Central memory CD8-positive, alpha-beta T cell (primary cell): ENCODE measurements at places on chromosomes 13 and 19.

DNA sequence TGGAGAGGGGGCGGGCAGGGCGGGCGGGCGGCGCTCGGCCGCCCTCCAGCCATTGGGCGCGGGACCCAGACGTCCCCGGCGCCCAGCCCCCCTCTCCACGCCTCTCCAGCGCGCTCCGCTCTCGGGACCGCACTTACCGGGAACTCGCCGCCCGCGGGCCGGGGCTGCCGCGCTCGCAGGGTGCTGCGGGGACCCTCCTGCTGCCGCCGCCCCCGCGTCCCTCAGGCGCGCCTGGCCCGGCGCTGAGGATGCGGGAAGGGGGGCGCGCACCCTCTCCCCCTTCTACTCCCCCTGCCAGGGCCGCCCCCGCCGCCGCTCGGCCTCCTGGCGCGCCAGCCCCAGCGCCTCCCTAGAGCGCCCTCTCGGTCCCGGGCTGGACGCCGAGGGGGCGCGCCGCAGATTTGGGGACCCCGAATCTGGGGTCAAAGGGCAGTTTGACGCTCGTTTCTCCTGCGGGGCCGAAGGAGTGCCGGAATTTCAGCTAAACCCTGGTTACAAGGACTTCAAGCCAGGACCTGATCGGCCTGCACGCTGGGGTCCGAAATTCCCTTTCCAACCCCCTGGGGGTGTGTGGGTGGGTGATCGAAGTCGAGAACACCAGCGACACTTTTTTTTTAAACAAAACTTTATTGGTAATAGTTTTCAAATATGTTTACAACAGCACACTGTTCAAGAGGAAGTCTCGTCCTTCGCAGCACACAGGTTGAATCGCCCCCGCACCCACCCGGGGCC, 696 bp upstream of the SAMD1 start:
- DNase-seq: peak; percentile 65

GRCh38 chr19:11324079-11324661, 15.3 kb downstream of the RAB3D start:
- no peak for DNase-seq

DNA sequence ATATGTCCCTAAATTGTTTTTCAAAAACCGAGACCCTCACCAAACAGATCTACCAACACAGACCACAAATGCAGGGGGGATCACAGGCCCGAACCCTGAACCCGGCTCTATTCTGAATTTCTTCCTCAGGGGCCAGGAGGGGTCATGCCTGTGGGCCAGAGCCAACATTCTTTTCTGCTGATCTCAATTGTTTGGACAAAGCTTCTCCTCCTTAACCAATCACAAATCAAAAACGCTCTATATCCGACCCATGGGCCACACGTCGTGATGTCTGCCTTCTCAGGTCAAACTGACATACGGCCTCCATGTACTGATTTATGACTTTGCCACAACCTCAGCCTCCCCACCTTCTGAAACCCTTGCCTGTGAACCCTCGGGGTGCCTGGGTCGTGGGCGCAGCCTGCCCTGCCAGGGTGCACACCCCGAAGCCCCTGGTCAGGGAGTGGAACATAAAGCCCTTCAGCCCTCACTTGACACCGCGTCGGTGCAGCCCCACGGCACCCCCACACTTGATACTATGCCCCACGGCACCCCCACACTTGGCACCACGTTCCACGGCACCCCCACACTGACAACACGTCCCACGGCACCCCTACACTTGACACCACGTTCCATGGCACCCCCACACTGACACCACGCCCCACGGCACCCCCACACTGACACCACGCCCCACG, 58.4 kb upstream of the C13orf46 start:
- DNase-seq: no peak

GRCh38 chr13:34897220-34897619, 44.9 kb upstream of the NBEA start:
- no peak for DNase-seq

- DNase-seq: no peak
Measured at GRCh38 chr13:27964741-27965323, 4.3 kb downstream of the CDX2 start.

- DNase-seq: no peak
Measured at GRCh38 chr13:33682020-33682564, 135.9 kb upstream of the RFC3 start.
